HL-60 (cell line): ENCODE measurements at places on chromosomes 4 and X.

- DNase-seq = no peak
Observed at GRCh38 chr4:1767061-1767769, 25.9 kb upstream of the FGFR3 start.

GRCh38 chr4:154368060-154368459 is 123.5 kb downstream of the DCHS2 start:
- no peak for DNase-seq

- DNase-seq = peak; percentile 2
Observed at GRCh38 chr4:144174401-144175067, 34.0 kb upstream of the GYPA start.

- no peak for DNase-seq
Observed at GRCh38 chrX:22135171-22135711, 103.1 kb downstream of the PHEX start.

- DNase-seq = no peak
Observed at GRCh38 chr4:159227984-159228383, 125.1 kb downstream of the RAPGEF2 start.

GRCh38 chr4:163866728-163867315 is 372.3 kb downstream of the TMA16 start:
- DNase-seq = no peak

- no peak for DNase-seq
Observed at GRCh38 chr4:150818661-150819060, 196.4 kb downstream of the LRBA start.

DNA sequence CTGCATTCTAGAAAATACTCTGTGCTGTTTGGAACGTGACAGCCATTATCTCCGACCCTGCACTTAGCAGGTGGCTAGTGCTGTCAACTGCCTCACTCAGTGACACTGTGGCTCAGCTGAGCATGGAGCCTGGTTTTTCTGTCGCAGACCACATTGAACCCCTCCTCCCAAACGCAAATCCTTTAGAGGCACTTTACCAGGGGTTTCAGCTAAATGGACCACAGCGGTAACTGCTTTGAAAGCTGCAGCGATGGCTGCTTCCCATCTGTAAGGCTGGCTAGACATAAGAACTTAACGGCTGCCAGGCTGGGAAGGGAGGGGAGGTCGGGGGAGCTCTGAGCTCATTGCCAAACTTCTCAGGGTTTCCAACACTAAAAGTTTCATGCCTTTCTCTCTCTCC is 8.1 kb downstream of the SLC34A2 start:
- DNase-seq = no peak

- no peak for DNase-seq
Observed at GRCh38 chr4:17787315-17787714, 5.9 kb upstream of the FAM184B start.

- DNase-seq = peak; percentile 24
Observed at GRCh38 chr4:153084980-153085630, 119.1 kb upstream of the TRIM2 start.

- no peak for DNase-seq
Observed at GRCh38 chrX:38886112-38886511, 84.9 kb downstream of the MID1IP1 start.

DNA sequence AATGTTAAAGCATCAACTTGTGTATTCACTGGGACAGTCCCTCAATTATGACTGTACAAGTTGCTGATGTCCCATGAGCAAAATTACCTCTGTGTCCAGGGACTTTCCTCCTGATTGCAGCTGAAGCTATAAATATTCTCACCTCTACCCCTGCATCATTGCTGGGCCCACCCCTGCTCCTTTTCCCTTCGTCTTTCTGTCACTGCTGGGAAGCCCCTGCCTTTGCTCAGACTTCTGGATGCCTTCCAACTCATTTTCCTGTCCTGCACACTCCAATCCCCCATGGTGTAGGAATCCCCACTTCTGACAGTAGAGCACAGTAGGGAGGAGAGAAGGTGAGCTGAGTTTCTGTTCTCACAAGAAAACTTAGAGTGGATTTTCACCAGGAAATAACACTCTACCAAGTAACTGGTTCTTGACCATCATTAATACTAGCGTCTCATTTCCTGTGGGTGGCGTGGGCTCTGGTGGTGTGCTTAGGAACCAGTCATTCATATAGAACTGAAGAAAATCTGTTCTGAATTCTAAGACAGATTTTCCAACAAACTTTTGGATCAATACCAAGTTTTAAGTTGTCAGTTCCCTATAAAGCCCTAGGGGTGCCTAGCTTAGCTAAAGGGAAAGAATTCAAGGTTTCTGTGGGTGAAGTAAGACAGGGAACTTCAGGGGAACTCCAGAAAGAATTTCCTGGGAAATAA is 136.2 kb upstream of the MED14 start:
- no peak for DNase-seq

DNA sequence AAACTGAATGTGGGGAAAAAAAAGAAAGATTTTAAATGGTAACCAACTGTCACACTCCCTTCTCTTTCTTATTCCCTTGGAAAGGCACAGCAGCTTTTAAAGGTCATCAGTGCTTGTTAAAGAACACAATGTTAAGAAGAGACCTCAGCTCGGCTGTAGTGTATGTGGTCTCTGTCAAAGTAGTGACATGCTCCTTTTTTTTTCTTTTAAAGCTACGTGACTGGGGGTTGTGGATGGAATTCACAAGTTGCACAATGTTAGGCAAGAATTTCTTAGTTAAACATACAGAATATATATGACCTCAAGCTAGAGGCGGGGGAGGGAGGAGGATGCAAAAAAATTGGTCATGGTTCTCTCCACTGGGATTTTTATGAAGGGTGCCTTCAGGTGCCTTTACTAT is 45.6 kb downstream of the OCRL start:
- DNase-seq = no peak

DNA sequence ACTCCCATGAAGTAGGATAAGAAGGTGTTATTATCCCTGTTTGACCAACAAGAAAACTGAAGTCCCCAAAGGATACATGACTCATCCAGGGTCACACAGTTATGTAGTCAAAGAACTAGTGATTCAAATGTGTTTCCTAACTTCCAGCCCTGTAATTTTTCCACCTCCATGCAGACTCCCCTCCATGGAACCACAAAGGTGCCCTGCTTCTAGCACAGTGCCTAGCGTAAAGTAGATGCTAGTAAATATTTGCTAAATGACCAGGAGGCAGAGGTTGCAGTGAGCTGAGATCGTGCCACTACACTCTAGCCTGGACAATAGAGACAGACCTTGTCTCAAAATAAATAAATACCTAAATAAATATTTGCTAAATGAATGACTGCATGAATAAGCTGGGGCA is 55.8 kb downstream of the FRMPD3 start:
- DNase-seq = no peak

DNA sequence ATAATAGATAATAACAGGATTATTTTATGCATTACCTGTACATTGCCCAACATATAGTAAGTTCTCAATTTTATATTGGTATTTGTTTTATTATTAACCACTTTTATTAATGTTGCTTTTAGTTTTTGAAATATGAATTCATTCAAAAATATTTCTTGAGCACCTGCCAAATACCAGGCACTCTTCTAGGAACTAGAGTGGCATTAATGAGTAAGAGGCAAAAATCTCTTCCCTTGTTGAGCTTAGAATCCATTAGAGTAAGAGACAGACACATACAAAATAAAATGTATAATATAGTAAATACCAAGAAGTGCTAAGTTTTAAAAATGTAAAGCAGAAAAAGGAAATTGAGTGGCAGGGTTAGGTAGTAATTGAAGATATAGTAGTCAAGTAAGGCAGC is 45.8 kb downstream of the TET2 start:
- DNase-seq = no peak

DNA sequence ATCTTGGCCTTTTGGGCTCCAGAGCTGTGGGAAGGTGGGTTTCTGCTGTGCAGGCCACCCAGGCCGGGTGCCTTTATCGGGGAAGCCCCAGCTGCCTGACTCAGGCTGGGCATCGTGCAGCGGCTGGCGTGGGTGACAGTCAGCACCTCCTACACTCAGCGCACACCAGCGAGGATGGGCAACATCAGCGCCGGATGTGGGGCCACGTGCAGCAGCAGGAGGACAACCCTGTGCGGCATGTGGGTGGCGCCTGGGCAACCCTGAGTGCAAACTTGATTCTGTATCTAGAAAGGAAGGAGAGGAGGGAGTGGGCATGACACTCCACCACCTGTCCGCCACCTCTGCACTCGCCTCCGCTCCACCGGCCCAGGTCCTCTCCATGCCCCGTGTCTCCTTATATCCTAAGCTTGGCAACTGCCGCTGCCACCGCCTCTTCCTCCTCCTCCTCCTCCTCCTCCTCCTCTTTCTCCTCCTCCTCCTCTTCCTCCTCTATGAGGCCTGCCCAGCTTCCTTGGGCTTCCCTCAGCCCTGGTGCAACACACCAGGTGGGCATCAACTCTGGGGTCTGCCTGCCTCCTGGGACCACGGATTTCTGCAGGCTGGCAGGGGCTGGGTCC is 107.4 kb upstream of the AFAP1 start:
- no peak for DNase-seq

- peak; percentile 1 for DNase-seq
Observed at GRCh38 chrX:1462596-1463251, 10.0 kb upstream of the ASMTL start.

- DNase-seq = peak; percentile 59
Observed at GRCh38 chr4:6788123-6788522, 5.6 kb downstream of the KIAA0232 start.

- no peak for DNase-seq
Observed at GRCh38 chrX:128616933-128617332, 564.7 kb upstream of the ACTRT1 start.
